NCI-H1048 (cell line): ENCODE measurements at places on chromosomes 7 and 10.

DNA sequence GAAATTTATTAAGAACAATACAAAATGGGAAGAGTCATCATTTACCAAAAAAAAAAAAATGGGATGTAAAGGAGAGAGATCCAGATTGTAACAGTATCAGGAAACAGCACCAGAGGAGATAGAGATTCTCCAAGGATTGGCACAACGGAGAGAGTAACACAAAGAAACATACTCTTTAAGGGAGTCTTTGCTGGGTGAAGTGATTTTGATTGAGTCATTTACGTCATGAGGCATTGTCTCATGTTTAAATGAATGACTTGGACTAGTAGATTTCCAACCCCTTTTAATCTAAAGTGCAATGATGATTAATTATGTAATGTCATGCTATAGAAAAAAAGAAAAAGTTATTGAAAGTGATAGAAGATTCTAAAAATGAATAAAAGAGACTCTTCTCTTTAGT, 68.8 kb downstream of the ITGB8 start:
- no peak for DNase-seq

DNA sequence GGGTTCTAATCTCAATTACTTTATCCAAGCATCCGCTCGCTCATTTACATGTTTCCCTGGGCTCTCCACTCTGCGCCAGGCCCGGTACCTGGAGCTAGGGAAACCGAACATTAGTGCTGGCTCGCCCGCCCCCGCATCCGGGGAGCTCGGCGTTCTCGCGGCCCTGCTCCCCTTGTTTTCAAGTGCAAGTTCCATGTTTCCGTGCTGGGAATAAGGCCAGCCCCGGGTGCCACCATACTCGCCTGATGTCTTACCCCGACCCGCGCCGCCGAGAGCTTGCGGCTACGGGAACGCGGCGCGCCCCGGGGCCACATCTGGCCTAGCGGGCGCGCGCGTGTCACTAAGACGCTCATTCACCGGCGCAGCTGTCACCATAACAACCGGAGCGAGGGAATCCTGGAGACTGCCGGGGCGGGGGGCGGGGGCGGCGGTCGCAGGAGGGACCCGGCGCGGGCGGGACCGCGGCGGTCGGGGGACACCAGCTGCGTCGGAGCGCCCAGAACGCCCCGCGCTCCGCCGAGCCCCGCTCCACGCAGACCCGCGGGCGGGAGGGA, at the start of gene NEURL1:
TSS of gene NEURL1 (plus strand) at position 344 of the 554 bp plus-strand sequence. CDS start 683 bp downstream, outside the sequence.
- DNase-seq = no peak

DNA sequence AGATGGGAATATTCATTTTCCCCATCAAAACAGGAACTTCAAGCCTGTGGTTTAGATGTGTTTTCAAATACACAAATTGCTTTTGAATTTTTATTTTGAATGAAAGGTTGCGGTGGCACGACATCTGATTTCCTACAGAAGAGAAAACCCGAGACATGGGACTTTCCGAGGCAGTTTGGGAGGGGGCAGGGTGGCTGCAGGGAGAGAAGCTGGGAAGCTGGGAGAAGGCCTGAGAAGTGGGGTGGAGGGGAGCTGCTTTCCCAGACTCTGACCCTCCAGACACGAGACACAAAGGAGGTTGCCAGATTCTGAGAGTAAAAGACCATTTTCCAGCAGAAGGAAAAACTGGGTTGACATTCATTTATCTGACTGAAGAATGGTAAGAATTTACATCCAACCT, 19.6 kb downstream of the TMEM176A start:
- DNase-seq = no peak

- DNase-seq = no peak
Observed at GRCh38 chr7:1474736-1475135, 15.5 kb upstream of the MICALL2 start.

- no peak for DNase-seq
Observed at GRCh38 chr10:98055841-98056516, 25.6 kb upstream of the CRTAC1 start.

- DNase-seq = no peak
Observed at GRCh38 chr10:904403-904802, 27.1 kb downstream of the LARP4B start.

DNA sequence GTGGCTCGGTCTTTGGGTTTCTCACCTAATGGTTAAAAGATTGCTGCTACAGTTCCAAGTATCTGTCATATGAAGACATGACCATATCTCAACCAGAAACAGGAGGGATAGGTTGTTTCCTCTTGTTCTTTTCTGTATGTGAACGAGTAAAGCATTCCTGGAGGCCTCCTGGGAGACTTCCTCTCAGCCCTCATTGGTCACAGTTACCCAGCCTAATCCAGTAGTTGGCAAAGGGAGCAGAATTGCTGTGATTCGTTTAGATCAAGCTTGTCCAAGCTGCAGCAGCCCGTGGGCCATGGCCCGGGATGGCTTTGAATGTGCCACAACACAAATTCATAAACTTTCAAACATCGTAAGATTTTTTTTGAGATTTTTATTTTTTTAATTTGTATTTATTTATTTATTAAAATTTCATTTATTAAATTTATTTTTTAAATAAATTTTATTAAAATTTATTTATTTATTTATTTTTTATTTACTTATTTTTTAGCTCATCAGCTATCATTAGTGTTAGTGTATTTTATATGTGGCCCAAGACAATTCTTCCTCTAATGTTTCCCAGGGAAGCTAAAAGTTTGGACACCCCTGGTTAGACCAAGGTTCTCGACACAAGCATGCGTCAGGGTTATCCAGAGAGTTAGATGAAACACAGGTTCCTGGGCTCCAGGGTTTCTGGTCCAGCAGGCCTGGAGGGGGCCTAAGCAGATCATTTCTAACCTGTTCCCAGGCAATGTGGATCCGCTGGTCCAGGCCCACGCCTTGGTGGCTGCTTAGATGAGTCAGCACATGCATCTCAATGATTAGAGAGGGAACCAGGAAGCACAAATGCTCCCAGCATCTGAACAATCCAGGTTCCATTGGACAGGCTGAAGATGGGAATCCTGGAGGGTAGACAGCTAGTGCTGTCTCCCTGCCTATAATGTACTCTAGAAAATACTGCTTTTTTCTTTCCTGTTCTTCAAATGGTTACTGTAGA, 25.6 kb downstream of the CDC123 start:
- no peak for DNase-seq

GRCh38 chr7:94612661-94613060, 43.3 kb downstream of the SGCE start:
- no peak for DNase-seq

GRCh38 chr7:34850681-34851080, 186.6 kb downstream of the DPY19L1 start:
- no peak for DNase-seq

DNA sequence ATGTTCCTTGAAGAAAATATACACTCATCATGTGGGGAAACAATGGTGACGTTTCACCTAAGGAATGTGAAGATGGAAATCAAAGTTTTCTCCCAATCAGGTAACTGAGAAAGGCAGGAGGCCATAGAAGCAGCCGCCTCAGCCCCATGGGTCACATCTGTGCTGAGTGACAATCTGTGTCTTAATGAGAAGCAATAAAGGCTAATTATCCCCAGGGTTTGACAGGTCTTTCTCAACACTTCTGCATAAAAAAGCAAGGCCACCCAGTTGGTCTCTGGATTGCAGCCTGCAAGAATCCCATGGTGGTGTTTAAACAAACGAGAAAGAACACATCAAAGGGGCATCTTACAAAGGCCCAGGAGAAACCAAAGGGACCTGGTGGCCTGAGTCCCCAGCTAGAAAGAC, 91.1 kb upstream of the TNS3 start:
- DNase-seq = no peak

- no peak for DNase-seq
Observed at GRCh38 chr10:98419469-98420261, 4.7 kb upstream of the PYROXD2 start.

DNA sequence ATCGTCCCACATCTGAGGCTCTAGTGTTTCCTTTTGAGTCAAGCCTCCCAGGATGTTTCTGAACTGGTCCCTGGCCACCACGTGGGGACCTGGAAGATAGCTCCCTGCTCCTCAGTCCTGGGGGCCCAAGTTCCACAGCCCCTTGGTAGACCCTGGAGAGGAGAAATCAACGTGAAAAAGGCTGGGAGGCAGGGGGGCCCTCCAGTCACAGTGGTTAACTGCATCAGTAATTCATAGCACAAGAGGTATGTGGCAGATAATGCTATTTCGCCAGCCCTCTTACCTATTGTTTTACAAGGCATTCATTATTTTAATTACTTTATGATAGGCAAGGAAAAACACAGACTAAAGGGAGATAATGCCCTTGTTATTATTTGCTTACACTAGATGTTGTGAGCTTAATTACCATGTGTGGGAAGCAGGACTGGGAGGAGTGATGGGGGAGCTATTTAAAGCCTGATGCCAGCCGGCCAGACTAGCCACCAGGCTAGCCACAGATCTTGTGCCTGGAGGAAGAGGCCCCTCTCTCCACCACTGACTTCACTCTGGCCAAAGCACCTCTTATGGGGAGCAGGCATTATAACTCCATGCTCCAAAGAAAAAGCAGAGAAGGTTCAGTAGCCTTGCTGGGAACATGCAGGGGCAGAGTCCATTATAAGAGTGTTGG, 230.7 kb downstream of the KCNMA1 start:
- DNase-seq = no peak

DNA sequence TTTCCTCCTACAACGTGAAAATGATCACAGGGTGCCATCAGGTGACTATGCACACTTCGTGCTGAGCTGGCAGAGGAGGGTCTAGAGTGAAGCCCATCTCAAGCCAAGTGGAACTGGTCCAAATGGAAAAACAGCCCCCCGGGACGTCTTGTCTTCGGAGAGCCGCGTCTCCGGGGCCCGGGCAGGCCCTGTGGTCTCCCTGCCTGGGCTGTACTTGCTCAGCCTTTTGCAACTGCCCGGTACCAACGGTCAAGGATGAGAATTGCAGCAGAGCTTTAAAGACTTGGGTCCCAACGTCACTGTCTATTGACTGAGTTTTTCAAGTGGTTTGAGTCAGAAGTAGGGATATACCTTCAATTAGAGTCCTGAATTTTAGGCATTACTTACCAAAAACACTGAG, 315.5 kb downstream of the PTPRN2 start:
- no peak for DNase-seq

- DNase-seq = no peak
Observed at GRCh38 chr7:51188987-51189386, 127.6 kb downstream of the COBL start.

DNA sequence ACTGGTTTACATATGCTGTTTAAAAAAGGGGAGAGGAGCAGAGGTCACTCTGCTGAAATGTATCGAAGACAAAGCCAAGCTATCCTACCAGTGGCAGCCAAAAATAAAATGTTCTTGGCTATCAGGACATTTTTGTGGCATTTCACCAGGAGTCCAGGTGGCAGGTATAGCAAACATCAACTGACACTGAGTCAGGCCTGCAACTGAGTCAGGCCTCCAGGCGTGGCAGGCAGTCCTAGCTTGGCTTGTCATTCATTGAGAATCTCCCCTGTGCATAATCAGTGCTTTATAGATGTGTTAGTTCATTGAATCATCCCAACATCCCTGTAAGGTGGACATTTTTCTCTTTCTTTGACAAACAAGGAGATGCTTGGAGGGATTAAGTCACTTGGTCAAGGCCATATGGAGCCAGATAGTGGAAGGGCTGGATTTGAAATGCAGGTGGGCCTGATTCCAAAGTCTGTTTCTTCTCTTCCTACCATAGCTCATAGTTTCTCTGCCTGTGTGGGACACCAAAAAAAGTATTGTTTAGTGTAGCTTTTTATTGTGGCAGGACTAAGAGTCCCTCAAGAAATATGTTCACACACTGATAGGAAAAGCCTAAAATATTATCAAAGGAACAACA, 4.3 kb downstream of the DYNC1I1 start:
- DNase-seq = no peak

GRCh38 chr10:74373059-74373458, 222.0 kb downstream of the ADK start:
- DNase-seq = no peak

- DNase-seq = peak; percentile 85
Observed at GRCh38 chr7:83162402-83163256, at the start of gene PCLO. Gene PCLO, minus strand, starts transcription at chr7:83162884. Its CDS starts 292 bp downstream, at chr7:83162592.

- no peak for DNase-seq
Observed at GRCh38 chr10:72254813-72255568, 18.7 kb upstream of the DDIT4 start.

- DNase-seq = no peak
Observed at GRCh38 chr10:54904833-54905232, 103.8 kb upstream of the PCDH15 start.
